ENCODE measurements at places on chromosomes 3 and 15.
A peak's percentile ranks its signal among the peaks of the same experiment; 100 is the strongest.

DNA sequence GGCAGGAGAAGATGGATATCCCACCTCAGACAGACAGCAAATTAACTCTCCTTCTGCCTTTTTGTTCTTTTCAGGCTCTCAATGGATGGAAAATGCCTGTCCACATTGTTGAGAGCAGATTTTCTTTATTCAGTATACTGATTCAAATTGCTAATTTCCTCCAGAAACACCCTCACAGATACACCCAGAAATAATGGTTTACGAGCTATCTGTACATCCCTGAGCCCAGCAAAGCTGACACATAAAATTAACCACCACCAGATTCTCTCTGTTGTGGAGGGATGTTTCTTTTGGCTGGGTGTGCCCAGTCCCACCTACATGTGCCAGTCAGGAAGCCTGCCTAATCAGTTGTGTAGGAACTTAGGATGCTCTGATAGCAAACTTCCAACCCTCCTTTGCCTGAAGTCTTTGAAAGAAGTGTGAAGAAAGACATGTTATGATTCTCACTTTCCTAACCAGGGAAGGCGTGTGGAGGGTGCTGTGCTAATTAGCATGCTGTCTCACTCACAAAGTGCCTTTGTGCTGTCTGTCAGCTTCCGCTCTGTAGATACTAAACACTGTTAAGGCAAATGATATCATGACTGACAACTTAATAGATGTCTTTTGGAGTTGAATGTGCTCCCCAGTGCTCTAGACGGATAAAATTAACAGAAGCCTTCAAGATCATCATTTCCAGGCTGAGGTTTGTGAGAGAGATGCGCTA, 208.5 kb downstream of the CLSTN2 start:
- no peak for DNase-seq

DNA sequence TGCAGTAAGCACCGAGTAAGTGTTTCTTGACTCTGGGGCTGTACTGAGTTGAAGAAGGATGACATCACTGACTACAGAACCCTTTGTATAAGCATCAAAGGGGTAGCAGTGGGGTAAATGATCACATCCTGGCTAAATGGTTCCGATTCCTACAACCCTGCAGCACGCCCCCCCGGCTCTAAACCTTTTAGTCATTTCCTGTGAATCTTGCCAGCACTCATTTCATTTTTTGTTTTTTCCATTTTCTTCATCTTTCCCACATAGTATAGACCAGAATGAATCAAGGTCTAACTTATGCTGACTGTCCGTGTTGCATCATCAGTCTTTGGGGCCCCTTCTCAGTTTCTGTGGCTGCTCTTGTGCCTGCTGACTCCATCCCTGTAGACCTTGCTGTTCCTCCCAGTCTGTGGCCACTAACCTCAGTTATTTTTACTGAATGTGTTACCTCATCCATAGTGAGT, 383.1 kb upstream of the TPRG1 start:
- DNase-seq, result peak; percentile 70

- no peak for DNase-seq
These were observed 21.3 kb upstream of the DGKG start for GRCh38 chr3:186383026-186383993.

- peak; percentile 88 for DNase-seq
These were observed 93.1 kb downstream of the LRIG1 start for GRCh38 chr3:66407611-66408218.

GRCh38 chr3:194351952-194352536, 916 bp upstream of the CPN2 start:
- DNase-seq, result no peak

GRCh38 chr3:15781637-15782402, 16.0 kb downstream of the ANKRD28 start:
- DNase-seq, result no peak

DNA sequence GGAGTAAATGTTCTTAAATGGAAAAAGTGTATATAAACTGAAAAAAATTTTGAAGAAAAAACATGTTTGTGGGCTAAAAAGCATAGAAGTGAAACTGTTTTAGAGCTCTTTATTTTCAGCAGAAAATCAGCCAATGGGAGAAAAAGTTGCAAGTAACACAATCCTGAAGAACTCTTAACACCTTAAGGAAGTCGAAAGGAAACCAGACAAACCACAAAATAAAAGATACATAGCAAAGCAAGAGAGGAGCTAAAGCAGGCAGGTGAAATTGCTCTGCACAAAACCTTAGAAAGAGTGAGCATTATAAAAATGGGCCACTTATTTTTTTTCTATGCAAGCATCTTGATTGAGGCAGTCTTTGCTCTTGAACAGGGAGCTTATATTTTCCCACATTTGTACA, 300.5 kb downstream of the RAP2B start:
- no peak for DNase-seq

DNA sequence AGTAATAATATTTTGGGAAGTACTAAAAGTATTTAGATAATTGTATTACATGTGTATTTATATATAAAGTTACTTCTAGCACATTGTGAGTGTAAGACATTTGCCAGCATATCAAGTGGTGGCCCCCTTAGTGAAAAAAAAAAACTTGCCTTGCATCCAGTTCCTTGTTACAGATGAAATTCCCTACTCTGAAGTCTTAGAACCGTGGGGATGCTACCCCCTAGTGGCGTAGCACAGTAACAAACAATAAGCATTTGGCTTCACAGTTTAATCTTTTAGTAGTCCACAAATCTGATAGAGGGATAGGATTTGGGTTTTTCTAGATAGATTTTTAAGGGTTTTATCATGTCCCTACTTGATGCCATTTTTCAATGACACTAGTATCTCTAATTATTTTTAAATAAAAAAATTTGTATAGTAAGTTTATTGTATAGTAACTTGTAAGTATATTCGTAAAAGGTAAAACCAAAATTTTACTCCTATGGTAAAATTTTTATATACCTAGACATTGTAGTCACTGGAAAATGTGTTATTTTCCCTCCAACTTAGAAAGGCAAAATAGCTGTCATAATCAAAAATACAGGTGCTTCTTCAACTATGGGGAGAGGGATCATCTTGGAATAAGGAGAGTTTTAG, 14.3 kb downstream of the SMC4 start:
- DNase-seq, result peak; percentile 78

- no peak for DNase-seq
These were observed 192.8 kb upstream of the LINGO1 start for GRCh38 chr15:77825546-77825945.

DNA sequence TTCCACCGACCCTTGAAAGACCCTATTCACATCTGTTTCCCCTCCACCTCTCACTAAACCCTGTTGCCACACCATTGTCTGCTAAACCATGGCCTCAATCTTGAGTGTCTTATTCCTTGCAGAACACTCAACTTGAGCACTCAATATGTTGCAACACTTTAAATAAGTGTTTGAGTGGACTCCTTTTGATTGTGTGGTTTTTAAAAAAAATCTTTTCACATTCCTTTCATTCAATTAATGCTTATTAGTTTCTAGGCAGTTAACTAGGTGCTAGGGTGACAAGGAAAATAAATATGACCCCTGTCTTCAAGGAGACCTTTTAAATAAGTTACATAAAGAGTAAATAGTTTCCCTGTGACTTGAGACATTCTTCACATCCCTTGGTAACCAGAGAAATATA, 13.3 kb upstream of the HHLA2 start:
- no peak for DNase-seq

- DNase-seq, result no peak
These were observed 51.5 kb downstream of the TJP1 start for GRCh38 chr15:29770796-29771195.

GRCh38 chr15:36898536-36899126, 201.7 kb downstream of the MEIS2 start:
- no peak for DNase-seq

- no peak for DNase-seq
These were observed 1.7 kb downstream of the LRRC3B start for GRCh38 chr3:26624209-26624765.

- peak; percentile 67 for DNase-seq
These were observed 68.6 kb downstream of the ZNF621 start for GRCh38 chr3:40593351-40593750.

- no peak for DNase-seq
These were observed at the start of gene SUCNR1 for GRCh38 chr3:151873398-151873797. TSS of gene SUCNR1 (plus strand) at chr3:151873643. CDS start at chr3:151879893, 6,250 bp downstream.

DNA sequence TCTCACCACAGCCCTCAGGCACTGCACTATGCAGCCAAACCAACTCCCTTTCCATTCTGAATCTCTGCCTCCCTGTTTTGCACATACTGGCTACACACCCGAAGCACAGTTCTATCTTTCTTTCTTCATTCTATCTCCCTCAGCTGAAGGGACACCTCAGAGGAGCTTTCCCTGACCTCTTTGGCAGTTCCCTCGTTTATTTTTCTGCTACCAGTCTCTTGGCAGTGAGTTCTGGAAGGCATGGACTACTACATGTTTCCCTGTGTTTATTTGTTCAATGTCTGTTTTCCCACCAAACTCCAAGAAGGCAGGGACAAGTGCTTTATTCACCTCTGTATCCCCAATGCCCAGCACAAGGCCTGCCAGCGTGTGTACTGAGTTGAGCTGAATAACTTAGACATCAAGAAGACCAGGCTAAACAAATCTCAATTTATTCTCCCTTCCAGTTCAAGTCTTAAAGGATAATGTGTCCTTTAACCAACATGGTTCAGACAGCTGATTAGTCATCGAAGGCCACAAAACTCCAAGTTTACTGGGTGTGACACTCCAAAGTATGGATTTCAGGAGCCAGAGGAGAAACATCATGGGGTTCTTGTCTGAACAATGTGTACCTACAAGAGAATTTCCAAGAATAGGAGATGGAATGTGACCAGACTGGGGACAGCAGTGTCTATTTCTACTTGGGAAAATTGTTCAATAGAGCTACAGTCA, 260.1 kb upstream of the CTNNB1 start:
- no peak for DNase-seq

DNA sequence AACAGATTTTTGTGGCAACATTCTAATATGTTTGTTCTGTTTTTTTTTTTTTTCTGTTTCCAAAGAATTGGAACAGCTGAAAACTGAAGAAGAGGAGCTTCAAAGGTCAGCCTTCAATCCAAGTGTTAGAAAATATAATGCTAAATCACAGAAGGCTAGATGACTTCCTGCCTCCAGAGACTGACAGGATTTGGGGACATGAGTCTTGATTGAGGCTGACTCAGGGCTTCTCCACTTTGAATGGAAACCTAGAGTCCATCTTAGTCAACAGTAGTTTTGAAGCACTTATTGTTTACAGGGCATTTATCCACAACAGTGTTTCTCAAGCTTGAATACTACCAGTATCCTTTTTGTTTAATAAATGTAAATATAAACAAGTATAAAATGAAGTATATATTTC, 44.5 kb upstream of the RAD51 start:
- no peak for DNase-seq

- DNase-seq, result peak; percentile 97
These were observed at the start of gene TMEM44 for GRCh38 chr3:194633349-194634004. TSS of gene TMEM44 (minus strand) at chr3:194633419. CDS start at chr3:194633215, 204 bp downstream.

- DNase-seq, result no peak
These were observed 781.2 kb upstream of the ARPP21 start for GRCh38 chr3:34858067-34858660.

DNA sequence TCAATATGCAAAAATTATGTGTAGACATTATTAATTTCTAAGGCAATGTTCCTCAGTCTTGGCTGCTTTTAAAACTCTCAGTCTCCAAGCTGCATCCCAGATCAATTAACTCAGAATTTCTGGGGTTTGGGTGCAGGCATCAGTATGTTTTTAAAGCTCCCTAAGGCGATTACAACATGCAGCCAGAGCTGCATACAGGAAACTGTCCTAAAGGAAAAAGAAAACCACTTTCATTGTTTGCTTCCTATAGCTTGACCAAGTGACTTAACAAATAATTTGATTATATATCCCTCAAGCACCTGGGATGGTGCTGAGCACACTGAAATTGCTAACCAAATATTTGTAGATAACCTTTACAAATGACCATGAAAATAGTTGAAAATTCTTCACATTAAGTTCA, 194.7 kb downstream of the DTWD1 start:
- no peak for DNase-seq

DNA sequence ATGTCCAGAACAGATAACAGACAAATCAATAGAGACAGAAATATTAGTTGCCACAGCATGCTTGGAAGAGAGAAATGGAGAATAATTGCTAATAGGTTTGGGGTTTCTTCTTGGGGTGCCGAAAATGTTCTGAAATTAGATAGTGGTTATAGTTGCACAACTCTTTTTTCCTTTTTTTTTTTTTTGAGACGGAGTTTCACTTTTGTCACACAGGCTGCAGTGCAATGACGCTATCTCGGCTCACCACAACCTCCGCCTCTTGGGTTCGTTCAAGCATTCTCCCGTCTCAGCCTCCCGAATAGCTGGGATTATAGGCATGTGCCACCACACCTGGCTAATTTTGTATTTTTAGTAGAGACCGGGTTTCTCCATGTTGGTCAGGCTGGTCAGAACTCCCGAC, 163.3 kb downstream of the PLCH1 start:
- DNase-seq, result no peak

DNA sequence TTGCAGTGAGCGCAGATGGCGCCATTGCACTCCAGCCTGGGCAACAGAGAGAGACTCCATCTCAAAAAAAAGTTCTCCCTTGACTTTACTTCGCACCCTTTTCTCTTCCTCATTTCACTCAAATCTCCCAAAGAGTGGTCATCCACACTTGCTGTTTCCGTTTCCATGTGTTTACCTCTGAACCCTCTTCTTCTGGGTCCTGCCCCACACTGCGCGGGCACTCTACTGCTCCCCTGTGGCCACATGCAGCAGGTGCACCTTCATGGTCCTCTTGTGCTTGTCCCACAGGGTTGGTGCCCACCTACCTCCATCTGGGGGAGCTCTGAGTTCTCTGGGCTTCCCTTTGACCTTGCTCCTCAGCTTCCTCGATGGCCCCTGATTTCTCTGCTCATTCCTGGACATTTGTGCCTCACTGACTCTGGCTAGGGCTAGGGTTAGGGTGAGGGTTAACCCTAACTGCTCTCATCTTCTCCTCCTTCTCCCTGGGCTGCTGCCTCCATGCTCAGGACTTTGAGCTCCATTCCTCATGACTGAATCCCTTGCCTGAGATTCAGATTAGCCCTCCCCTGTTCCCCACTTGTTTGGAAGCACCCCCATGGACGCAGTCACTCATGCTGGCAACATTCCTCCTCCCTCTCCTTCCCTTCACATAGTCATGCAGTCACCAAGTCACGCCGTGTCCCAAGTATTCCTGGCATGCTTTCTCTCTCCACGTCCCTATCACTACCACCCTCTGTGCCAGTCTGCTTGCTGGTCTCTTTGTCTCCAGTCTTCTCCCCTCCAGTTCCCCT, 26.6 kb upstream of the KY start:
- no peak for DNase-seq

- no peak for DNase-seq
These were observed 316.6 kb downstream of the RBMS3 start for GRCh38 chr3:29597376-29598008.

- no peak for DNase-seq
These were observed 236.2 kb upstream of the THBS1 start for GRCh38 chr15:39344662-39345141.
